ENCODE measurements at places on chromosomes 16 and 17.

- DNase-seq = no peak
These were observed 126.1 kb upstream of the NUDT7 start for GRCh38 chr16:77596261-77596660.

GRCh38 chr16:55498101-55498500, 10.8 kb upstream of the LPCAT2 start:
- DNase-seq = no peak

DNA sequence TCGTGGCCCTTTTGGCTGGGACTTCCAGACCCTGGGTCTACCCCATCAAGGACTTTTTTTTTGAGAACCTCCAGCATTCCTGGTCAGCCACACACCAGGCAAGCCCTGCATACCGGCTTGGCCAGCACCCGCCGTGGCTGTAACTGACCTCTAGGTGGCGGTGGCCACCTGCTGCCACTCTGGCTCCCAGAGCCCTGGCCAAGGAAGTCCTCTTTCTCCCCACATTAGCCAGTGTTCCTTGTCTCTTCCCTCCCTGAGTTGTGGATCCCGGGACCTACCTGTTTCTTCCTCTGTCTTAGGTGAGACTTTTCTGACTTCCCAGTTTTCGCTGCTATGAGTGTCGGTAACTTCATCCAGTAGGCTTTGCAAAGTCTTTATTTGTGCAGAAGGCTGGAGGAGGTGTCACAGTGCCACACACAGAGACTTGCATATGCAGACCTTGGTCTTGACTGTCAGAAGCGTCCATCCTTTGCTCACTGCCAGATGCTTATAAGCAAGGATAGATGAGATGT, 348.3 kb downstream of the CPPED1 start:
- peak; percentile 55 for DNase-seq

- no peak for DNase-seq
These were observed 29.9 kb upstream of the CHMP6 start for GRCh38 chr17:80961541-80962330.

GRCh38 chr16:53912155-53912554, 208.2 kb downstream of the FTO start:
- no peak for DNase-seq

DNA sequence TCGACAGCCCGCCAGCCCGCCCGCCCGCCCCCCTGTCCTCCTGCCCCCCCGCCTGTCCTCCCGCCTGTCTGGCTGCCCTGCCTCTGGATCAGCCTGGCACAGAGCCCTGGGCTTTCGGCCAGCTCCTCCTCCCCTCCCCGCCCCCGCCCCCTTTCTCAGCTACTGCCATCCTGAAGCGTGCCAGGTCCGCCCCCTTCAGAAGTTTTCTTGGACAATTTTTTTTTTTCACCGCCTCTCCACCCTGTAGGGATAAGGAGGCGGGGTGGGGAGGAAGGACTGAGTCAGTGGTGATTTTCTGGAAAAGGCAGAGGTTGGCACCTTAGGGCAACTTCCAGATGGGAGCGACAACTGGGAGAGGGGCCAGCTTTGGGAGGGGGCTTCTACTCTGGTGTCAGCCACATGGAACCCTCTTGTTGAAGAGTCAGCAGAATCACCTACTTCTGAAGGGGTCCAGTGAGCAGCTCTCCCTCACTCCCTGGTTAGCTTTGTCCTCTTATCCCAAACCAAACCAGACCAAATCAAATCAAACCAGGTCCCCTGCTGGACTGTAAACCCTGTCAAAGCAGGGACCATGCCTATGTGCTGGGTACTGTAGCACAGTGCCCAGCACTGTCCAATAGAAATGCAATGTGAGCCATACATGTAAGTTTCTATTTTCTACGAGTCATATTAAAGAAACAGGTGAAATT, 19.7 kb downstream of the IGF2BP1 start:
- peak; percentile 89 for DNase-seq

- no peak for DNase-seq
These were observed 50.1 kb downstream of the RHOT1 start for GRCh38 chr17:32192379-32192778.

GRCh38 chr17:74637265-74637664, 13.7 kb upstream of the CD300E start:
- no peak for DNase-seq

DNA sequence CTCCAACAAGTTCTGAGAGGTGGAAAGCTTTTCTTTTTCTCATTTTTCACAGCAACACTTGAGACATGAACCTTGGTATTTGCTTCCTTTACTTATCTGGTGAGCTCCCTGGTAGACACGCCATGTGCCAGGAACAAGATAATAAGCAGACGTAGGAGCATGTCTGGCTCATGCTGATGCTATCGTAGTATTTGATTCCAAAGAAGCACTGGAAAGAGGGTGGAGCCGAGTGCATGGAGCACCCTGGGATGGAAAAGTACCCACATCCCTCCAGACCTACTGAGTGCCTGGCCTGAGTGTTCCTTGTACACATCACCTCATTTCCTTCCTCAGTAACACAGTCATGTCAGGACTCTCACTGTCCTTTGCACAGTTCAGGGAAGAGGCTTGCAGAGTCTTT, 231.0 kb downstream of the CBLN1 start:
- DNase-seq = no peak

GRCh38 chr17:16927641-16928321, 44.1 kb downstream of the TNFRSF13B start:
- no peak for DNase-seq

- DNase-seq = no peak
These were observed 70.5 kb downstream of the AATF start for GRCh38 chr17:37019117-37019740.

DNA sequence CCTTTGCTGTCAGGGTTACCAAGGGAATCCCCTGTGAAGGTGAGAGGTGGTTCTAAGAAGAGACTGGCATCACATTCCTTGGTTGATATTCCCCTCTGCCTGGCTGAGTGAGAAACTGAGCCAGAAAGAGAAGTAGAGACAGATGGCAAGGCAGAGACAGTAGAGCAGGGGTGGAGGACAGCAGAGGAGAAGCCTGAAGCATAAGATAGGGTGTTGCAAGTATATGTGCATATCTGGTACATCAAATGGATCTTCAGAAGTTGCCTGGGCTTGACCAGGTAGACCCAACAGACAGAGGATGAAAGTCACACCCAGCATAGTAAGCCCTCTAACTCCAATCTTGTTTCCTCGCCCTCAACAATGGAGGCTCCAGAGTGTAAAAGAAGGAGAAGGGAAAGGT, 7.9 kb upstream of the THUMPD1 start:
- DNase-seq = no peak

- no peak for DNase-seq
These were observed 3.7 kb upstream of the ATP1B2 start for GRCh38 chr17:7647018-7647417.

GRCh38 chr16:84823484-84823883, 3.7 kb downstream of the CRISPLD2 start:
- no peak for DNase-seq

- DNase-seq = no peak
These were observed 115.7 kb upstream of the MED13 start for GRCh38 chr17:62180772-62181171.

DNA sequence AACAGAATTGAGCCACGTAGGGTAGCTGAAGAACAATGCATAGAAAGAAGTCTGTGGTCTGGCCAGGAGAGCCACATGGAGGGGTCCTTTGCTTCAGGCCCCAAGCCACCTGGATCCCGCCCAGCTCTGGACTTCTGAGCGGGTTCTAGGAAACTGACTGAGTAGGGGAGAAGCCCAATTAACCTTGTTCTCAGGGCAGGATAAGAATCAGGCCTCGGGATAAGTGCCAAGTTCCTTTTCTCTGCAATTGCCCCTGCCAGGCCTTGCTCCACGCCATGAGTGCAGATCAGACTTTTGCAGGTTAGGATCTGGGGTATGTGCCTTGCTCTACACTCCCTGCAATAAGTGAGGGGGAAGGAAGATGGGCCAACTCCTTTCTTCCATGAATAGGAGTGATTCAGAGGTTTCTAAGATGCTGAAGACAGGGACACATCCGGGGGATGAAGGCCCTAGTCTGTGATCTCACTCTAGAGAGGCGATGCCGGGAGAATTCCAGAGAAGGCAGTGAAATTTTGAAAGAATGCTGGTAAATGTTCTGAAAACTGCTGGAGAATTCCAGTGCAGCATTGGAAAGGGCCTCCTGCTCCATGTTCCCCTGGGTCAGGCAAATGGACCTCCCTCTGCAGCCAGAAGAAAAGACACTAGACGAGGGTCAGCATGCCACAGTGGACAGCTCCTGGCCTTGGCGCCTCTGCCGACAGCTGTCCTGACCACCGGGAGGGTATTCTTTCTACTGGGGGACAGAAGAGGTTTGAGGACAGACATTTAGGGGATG, 5.8 kb downstream of the NEUROD2 start:
- no peak for DNase-seq

- no peak for DNase-seq
These were observed 10.4 kb upstream of the CHMP6 start for GRCh38 chr17:80981062-80981902.

DNA sequence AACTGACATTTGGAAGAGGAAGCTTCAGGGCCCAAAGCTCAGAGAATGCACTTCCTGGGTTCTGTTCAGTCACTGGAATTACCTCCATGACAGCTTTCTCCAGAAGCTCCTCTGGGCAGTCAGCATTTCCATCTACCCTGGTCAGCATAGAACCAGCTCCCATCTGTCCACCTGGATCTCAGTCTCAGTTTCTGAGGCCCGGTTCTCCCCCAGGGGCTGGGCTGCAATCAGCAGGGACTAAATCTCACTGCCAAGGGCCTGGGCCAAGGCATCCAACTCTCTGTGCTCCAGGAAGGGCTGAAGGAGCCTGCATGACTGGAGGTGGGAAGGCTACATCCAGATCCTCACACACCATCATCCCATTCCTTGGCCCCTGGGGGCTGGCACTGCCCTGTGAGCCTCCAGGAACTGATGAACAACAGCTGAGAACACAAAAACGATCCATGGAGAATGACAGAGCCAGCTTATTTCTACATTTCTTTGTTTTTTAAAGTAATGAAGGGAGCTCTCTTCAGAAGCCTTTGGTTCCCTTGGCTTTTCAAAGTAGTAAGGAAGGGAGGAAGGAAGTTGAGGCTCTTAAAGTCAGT, 66.3 kb upstream of the MRTFB start:
- DNase-seq = no peak

DNA sequence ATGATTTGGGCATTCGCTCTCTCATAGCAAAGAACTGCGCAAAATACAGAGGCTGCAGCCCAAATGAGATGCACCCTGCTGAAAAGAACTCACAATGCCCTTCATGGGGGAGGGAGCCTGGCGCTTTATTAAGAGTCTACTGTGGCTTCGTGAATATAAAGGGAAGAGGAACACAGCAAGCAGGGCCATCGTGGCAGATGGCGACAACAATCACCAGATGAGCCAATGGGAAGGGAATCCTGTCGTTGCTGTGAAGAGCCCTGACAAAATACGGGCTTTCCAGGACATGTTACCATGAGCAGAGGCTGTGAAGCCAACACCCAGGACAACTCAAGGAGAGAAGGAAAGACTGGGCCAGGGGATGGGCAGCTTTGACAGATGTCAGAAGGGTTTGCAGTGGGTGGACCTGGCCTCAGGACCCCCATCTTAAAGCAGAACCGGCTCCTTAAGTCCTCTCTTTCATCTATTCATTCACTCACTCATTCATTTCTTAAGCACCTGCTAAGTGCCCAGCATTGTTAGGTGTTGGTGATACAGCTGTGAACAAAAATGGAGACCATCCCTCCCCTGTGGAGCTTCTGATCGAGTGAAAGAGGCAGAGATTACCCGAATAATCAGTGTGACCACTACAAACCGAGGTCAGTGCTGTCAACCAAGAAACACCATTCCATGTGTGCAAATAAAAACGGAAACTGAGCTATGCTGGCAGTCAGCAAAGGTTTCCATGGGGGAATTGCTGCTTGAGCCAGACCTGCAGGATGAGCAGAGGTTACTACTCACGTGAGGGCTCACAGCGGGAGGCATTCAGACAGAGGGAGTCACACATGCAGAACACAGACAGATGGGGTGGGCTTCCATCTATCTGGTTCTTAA, 125.8 kb downstream of the DYNLRB2 start:
- DNase-seq = no peak

- DNase-seq = peak; percentile 17
These were observed 13.2 kb upstream of the TMEM100 start for GRCh38 chr17:55735731-55736405.

GRCh38 chr16:65125322-65125721, 3.5 kb upstream of the CDH11 start:
- no peak for DNase-seq

DNA sequence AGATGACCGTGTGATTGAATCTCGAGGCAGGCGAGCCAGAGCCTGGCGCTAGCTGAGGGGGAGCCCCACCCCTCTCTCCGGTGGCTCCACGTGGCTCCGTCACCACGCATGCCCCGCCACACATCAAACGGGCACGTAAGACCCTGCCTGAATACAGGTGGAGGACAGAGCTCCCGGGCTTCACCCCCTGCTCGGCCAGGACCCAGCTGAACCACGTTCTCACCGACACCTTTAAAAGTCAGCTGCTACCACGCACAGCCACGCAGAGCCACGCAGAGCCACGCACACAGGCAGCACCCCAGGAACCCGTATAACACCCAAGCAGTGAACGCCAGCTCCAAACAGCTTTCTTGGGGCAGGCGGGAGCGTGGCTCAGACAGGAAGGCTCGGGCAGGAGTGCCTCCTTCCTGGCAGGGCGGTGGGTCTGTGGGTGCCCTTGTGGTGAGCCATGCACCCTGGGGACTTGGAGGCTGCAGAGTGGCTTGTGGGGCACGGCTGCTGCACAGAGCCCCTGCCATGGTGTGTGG, 4.4 kb downstream of the TMEM204 start:
- DNase-seq = no peak

DNA sequence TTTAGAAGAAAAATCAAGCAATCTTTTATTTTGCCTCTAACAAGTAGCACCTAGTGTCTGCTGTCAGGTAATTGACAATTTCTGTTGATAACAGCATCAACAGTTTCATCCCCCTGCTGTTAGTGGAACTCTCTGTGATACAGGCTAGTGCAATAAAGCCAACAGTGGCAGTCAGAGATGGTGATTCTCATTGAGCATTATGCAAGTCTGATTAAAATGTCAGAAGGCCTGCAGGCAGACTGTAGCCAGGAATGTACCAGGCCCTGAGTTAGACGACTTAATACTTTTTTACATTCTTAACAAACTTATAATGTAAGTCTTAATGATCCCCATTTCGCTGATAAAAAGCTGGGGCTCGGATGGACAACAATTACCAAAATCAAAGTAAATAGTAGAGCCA, 14.6 kb downstream of the CYLD start:
- DNase-seq = no peak

DNA sequence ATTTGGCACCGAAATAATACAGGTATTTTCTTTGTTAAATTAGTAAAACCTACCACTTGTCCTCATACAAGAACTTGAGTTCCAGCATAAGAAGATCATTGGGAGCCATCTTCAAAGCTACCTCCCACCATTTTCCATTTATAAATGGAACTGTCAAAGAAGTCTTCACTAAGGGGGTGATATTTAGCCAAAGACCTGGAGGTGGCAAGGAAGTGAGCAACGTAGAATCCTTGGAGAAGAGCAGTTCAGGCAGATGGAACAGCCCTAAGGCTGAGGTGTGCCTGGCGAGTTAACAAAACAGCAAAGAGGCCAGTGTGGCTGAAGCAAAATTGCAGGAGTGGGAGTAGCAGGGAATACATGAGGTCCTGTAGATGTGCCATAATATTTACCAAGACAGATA, 1.8 kb downstream of the KCNJ16 start:
- no peak for DNase-seq
